ENCODE measurements at places on chromosomes 2 and 18.

DNA sequence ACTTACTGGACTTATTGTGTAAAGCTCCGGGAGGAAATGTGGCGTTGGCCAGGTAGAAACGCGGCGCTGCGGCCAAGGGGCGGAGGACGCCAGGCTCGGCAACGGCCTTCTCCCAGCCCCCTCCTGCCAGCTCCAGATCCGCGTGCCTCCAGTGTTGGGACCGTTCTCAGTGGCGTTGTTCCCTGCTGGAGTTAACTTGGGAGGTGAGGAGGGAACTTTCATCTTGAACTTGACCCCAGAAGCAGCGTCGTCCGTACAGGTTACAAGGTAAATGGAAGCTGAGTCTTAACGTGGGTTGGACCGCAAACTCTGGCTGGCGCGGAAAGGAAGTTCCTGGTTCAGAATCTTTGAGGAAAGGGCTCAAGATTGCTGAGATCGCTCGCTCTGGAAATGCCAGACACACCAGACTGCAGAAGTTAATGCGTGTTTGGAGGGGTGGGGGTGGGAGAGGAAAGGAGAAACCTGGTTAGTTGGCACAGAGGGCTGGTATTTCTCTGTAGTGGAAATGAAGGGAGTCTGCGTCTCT, 1.3 kb downstream of the TANC1 start:
- H3K4me1 ChIP-seq: no peaks in the 10 kb centered on the region
- peak; percentile 34 for DNase-seq
- H3K27me3 ChIP-seq: no peaks in the 10 kb centered on the region
- peak overlapping the region; percentile 92 for H3K27ac ChIP-seq
- H3K4me3 ChIP-seq: peak overlapping the region; percentile 90
- H3K36me3 ChIP-seq: no peaks in the 10 kb centered on the region

GRCh38 chr18:21605213-21605612, 4.7 kb upstream of the ESCO1 start:
- no peak for DNase-seq
- H3K27me3 ChIP-seq: no peaks in the 10 kb centered on the region
- no peaks in the 10 kb centered on the region for H3K4me1 ChIP-seq
- H3K4me3 ChIP-seq: no peak overlapping the region
- peak overlapping the region; percentile 4 for H3K27ac ChIP-seq

- H3K36me3 ChIP-seq: no peaks in the 10 kb centered on the region
- DNase-seq: peak; percentile 44
- H3K4me1 ChIP-seq: peaks cover 3% of the 10 kb centered on the region
- no peak overlapping the region for H3K4me3 ChIP-seq
These were observed 46.3 kb downstream of the PSD4 start for GRCh38 chr2:113219889-113220641.

DNA sequence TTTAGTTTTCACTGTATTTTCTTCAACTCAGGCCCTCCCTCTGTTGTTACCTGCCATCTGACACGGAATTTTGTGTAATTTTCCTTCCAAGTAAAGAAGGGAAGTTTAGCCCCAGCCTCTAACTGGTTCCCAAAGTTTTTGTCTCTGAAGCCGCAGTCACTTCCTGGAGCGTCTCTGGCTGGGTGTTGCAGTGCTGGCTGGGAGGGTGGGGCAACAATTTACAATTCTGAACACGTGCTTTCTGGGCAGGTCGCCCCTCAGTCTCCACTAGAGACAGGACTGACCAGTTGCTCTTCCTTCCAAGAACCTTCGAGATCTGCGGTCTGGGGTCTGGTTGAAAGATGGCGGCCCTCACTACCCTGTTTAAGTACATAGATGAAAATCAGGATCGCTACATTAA, 3.5 kb downstream of the CNDP2 start:
- H3K4me1 ChIP-seq: no peaks in the 10 kb centered on the region
- DNase-seq: peak; percentile 38
- H3K27me3 ChIP-seq: no peaks in the 10 kb centered on the region
- peak overlapping the region; percentile 17 for H3K4me3 ChIP-seq
- peak overlapping the region; percentile 74 for H3K27ac ChIP-seq
- no peaks in the 10 kb centered on the region for H3K36me3 ChIP-seq

DNA sequence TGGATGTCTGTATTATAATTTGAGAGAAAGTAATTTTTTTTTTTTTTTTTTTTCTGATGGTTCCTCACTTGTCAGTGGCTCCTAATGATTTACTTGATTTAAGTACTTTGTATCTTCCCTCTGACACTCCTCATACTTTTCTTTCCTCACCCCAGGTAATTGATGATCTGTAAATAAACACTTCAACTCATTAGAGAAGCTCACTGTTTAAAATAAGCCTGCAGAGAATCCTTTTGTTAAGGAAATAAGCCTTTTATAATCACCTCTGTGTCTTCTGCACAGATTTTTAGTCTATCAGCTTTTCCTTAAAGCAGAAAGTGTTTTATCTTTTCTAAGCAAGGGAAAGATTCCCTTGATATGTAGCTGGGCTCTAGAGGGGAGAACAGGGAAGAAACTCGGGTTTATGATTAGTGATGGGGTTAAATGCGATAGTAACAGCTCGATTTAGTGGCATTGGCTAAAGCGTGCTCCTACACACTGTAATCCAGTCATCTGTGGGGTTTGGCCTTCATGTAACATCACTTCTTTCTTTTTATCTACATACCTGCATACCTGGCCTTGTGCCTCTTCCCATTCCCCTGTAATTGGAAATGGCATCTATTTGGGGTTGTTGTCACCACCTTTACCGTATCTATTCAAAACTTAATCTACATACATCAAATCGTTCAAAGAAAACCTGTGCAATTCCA, 60.1 kb upstream of the LRRTM1 start:
- H3K27ac ChIP-seq: no peak overlapping the region
- no peak for DNase-seq
- H3K36me3 ChIP-seq: no peaks in the 10 kb centered on the region
- no peak overlapping the region for H3K4me3 ChIP-seq
- no peaks in the 10 kb centered on the region for H3K4me1 ChIP-seq

DNA sequence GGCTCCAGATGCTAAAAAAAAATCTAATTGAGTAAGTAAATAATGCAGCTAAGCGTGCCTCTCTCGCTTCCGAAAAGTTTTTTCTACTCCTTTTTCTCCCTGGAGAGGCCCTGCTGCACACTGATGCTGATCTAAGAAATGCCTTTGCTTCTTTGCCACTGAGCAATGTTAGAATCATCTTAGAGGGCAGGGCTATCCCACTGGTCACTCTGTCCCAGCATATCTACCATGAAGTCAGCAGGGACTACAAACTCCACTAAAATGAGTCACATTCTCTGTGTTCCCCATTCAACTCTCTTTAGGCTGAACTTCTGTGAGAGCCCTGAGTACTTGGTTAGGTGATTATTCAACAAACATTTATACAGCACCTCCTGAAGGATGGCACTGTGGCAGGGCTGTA, 127.6 kb upstream of the LYPD1 start:
- H3K4me3 ChIP-seq: no peak overlapping the region
- no peak overlapping the region for H3K27ac ChIP-seq
- no peaks in the 10 kb centered on the region for H3K4me1 ChIP-seq
- no peak for DNase-seq

All from breast epithelium (tissue), 4 donors.